ENCODE measurements at places on chromosomes 13 and 19. TPM values are rescaled to one million over a fixed set of nuclear protein-coding genes. Genes with fewer than 3 reads are reported as not detected.

The PDX1 gene
- not detected for total RNA-seq

GRCh38 chr13:89066868-89067466 is 1395.8 kb downstream of the SLITRK5 start:
- no peak for DNase-seq
- H3K27me3 ChIP-seq = no peaks in the 10 kb centered on the region
- no peaks in the 10 kb centered on the region for H3K36me3 ChIP-seq
- no peaks in the 10 kb centered on the region for H3K4me1 ChIP-seq

The ZFP14 gene
- total RNA-seq = 2.3 TPM

The KLK2 gene
- not detected for total RNA-seq

DNA sequence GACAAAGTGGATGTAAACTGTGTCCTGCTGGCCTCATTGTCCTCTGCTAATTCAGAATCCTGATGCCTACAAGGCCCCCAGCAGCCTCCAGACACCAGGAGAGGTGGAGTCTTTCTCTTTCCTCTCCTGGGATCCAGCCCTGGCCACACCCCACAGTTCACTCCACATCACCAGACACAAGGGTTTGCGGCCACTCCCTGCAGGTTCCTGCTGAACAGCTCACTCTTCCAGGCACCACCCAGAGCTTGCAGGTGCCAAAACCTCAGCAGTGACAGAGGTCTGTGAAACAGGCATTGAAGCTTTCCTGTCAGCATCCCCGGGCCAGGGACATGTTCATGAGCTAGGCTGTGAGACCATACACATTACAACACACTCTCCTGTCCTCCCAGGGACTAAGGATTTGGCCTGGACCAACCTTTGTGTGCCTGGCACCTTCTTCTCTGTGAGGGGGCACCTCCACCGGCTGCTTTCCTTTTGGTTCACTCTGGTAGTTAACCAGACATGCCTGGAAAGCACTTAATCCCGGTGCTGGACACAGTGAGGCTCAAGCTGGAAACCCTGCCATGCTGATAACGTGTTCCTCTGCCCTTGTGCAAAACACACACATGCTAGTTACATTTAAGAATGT is 11.1 kb upstream of the ATP12A start:
- H3K27me3 ChIP-seq = peaks cover 8% of the 10 kb centered on the region
- H3K4me1 ChIP-seq = peaks cover 10% of the 10 kb centered on the region
- DNase-seq = no peak
- H3K36me3 ChIP-seq = no peaks in the 10 kb centered on the region
- H3K4me3 ChIP-seq = no peak overlapping the region

GRCh38 chr19:39582442-39582841 is 19.9 kb upstream of the LGALS13 start:
- H3K27me3 ChIP-seq = peaks cover 41% of the 10 kb centered on the region
- H3K36me3 ChIP-seq = peaks cover 3% of the 10 kb centered on the region
- no peak overlapping the region for H3K27ac ChIP-seq
- H3K4me1 ChIP-seq = no peaks in the 10 kb centered on the region

The MIA gene
- total RNA-seq = not detected

The MYPOP gene
- 6.8 TPM for total RNA-seq

DNA sequence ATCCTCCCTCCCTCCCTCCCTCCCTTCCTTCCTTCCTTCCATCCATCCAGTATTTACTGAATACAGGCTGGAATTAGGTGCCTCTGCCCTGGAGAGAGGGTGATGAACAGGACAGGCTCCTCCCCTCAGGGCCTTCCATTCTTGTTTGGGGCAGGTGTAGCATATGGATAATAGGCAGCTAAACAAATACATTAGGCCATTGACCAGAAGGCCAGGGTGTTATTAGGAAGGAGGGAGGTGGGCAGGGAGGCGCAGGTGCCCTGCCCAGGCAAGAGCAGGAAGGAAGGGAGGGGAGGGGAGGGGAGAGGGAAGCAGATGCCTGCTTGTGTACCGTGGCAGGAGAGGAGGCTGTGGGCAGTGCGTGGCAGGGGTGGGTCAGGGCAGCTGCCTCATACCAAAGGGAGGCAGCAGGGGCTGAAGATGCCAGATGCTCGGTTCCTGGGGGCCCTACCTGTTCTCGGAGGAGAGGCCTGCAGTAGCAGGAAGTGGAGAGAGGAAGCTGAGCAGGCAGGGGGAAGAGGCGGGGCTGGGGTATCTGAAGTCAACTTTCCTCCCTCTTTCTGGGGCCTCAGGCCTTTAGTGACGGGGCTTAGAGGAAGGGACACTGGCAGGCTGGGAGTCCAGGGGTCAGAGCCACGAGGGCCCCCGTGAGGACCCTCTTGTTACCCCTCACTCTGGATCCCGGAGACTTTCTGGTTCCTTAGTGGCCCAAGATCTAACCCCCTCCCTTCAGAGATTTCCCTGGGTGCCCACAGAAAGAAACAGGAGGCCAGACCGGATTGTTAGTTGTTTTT is at the start of gene RINL:
RINL (minus strand) TSS at position 495 of the 794 bp plus-strand sequence. CDS start 1,533 bp downstream, outside the sequence.
- no peaks in the 10 kb centered on the region for H3K27me3 ChIP-seq
- H3K4me3 ChIP-seq = peak within 1 kb of the TSS; percentile 98
- H3K27ac ChIP-seq = peak within 1 kb of the TSS; percentile 99
- H3K4me1 ChIP-seq = peaks cover 33% of the 10 kb centered on the region
- peaks cover 11% of the 10 kb centered on the region for H3K36me3 ChIP-seq

DNA sequence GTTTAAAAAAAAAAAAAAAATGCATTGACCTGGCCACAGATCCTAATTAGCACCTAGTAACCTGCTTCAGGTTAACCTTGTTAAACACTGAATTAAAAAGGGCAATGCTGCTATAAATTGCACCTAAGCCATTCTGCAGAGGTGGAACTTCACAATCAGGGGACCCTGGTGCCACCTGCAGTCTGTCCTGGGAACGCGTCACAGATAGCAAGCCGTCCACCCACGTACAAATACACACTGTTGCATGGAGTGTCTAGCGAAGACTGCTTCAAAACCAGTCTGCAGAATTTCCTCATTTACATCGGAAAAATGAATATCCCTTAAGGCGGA is 169.3 kb downstream of the COL4A1 start:
- H3K27me3 ChIP-seq = peaks cover 41% of the 10 kb centered on the region
- H3K4me1 ChIP-seq = peaks cover 10% of the 10 kb centered on the region
- DNase-seq = peak; percentile 45
- H3K36me3 ChIP-seq = no peaks in the 10 kb centered on the region

GRCh38 chr19:21851596-21852345 is 15.8 kb upstream of the ZNF43 start:
- H3K4me3 ChIP-seq = peak overlapping the region; percentile 90
- no peaks in the 10 kb centered on the region for H3K27me3 ChIP-seq
- peaks cover 25% of the 10 kb centered on the region for H3K36me3 ChIP-seq
- H3K27ac ChIP-seq = peak overlapping the region; percentile 83

The WDR18 gene
- total RNA-seq = 73.3 TPM

DNA sequence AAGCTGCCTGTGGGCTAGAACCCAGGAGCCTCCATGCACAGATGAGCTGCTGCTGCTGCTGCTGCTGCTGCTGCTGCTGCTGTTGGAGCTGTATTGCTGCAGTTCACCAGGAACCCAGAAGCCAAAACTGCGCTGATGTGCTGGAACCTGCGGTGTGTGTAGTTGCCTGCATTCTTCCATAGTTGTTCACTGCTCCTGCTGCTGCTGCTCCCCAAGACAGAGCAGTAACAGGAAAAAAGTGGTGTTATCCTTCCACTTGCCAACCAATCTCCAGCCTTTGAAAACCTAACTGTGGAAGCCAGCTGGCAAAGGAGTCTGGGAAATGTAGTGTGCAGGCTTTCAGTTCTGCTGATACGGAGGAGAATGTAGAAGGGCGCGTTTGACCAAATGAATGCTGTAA is 37.9 kb downstream of the ARHGAP35 start:
- no peak overlapping the region for H3K4me3 ChIP-seq
- no peak overlapping the region for H3K27ac ChIP-seq
- H3K4me1 ChIP-seq = peaks cover 48% of the 10 kb centered on the region
- no peaks in the 10 kb centered on the region for H3K27me3 ChIP-seq
- no peaks in the 10 kb centered on the region for H3K36me3 ChIP-seq

- DNase-seq = peak; percentile 67
- H3K4me3 ChIP-seq = peak overlapping the region; percentile 80
- peaks cover 37% of the 10 kb centered on the region for H3K36me3 ChIP-seq
- peak overlapping the region; percentile 91 for H3K27ac ChIP-seq
- H3K4me1 ChIP-seq = peaks cover 22% of the 10 kb centered on the region
- no peaks in the 10 kb centered on the region for H3K27me3 ChIP-seq
Measured at GRCh38 chr19:52536448-52536800, 9.0 kb downstream of the ZNF808 start.

GRCh38 chr19:40716031-40716481 is 630 bp downstream of the COQ8B start:
- H3K27me3 ChIP-seq = no peaks in the 10 kb centered on the region
- H3K4me1 ChIP-seq = peaks cover 53% of the 10 kb centered on the region

The ZNF525 gene
- 19.9 TPM for total RNA-seq

- no peaks in the 10 kb centered on the region for H3K4me1 ChIP-seq
- peak; percentile 10 for DNase-seq
Measured at GRCh38 chr19:23075031-23075733, 41.6 kb upstream of the ZNF730 start.

- peaks cover 15% of the 10 kb centered on the region for H3K4me1 ChIP-seq
- H3K4me3 ChIP-seq = no peak within 1 kb of the TSS
- H3K27ac ChIP-seq = no peak within 1 kb of the TSS
- peaks cover 3% of the 10 kb centered on the region for H3K36me3 ChIP-seq
- peak; percentile 86 for DNase-seq
Measured at GRCh38 chr19:1000095-1000494, at the start of gene GRIN3B. TSS of gene GRIN3B (plus strand) at chr19:1000419. CDS start at chr19:1000438, 19 bp downstream.

GRCh38 chr19:44345959-44346358 is 10.5 kb downstream of the ZNF112 start:
- DNase-seq = no peak
- H3K4me1 ChIP-seq = no peaks in the 10 kb centered on the region
- no peak overlapping the region for H3K27ac ChIP-seq
- H3K27me3 ChIP-seq = no peaks in the 10 kb centered on the region
- H3K4me3 ChIP-seq = no peak overlapping the region

- H3K27me3 ChIP-seq = no peaks in the 10 kb centered on the region
- H3K27ac ChIP-seq = peak overlapping the region; percentile 84
- peak overlapping the region; percentile 40 for H3K4me3 ChIP-seq
- peaks cover 80% of the 10 kb centered on the region for H3K4me1 ChIP-seq
Measured at GRCh38 chr19:49557641-49558325, 22.6 kb downstream of the NOSIP start.

The DIRAS1 gene
- total RNA-seq = 0.31 TPM

GRCh38 chr19:30900051-30900450 is 449.2 kb downstream of the TSHZ3 start:
- H3K27ac ChIP-seq = no peak overlapping the region
- no peaks in the 10 kb centered on the region for H3K36me3 ChIP-seq
- H3K27me3 ChIP-seq = peaks cover under 1% of the 10 kb centered on the region
- no peak overlapping the region for H3K4me3 ChIP-seq
- DNase-seq = no peak

The PEAK3 gene
- not detected for total RNA-seq

The SIGLEC6 gene
- not detected for total RNA-seq

The KANK3 gene
- total RNA-seq = 2.3 TPM

- peaks cover 18% of the 10 kb centered on the region for H3K27me3 ChIP-seq
- DNase-seq = peak; percentile 79
- no peak overlapping the region for H3K27ac ChIP-seq
- peaks cover under 1% of the 10 kb centered on the region for H3K4me1 ChIP-seq
- no peaks in the 10 kb centered on the region for H3K36me3 ChIP-seq
Measured at GRCh38 chr13:27359199-27359821, 65.1 kb upstream of the GTF3A start.

- peaks cover 13% of the 10 kb centered on the region for H3K4me1 ChIP-seq
- no peaks in the 10 kb centered on the region for H3K27me3 ChIP-seq
- no peak overlapping the region for H3K27ac ChIP-seq
- peaks cover 6% of the 10 kb centered on the region for H3K36me3 ChIP-seq
Measured at GRCh38 chr19:9782338-9782737, 13.8 kb upstream of the ZNF846 start.

GRCh38 chr13:100987948-100988347 is 313.4 kb upstream of the TMTC4 start:
- H3K36me3 ChIP-seq = no peaks in the 10 kb centered on the region
- H3K27ac ChIP-seq = no peak overlapping the region
- DNase-seq = no peak
- H3K27me3 ChIP-seq = peaks cover 10% of the 10 kb centered on the region

- H3K36me3 ChIP-seq = no peaks in the 10 kb centered on the region
- no peak overlapping the region for H3K27ac ChIP-seq
Measured at GRCh38 chr13:101346942-101347728, 69.2 kb downstream of the NALCN start.

DNA sequence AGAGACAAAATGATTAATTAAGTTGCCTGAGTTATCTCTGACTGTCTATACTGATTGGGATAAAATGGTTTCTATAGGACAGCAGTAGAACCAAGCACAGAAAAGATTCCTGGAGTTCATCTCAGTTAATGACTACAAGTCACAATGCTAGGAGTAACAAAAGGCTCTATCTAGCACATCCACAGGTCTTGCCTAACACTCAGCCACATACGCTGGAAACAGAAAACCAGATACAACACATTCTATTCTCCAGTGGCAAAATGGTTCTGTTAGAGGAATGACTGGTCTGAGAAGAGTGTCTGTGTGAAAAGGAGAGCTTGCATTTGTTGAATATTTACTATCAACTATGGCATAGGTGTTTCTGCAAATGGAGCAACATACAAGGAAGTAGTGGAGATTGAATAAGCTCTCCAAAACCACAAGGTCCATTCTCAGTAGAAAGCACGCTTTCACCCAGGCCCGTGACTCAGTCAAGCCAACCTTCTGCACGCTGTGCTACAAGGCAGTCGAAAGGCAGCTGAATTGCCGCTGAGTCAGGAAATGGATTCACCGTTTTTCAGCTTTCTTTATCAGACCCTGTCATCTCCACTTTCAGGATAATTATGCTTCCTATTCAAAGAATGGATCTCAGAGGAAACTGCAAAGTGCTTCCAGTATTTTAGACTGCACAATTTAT is 761.5 kb downstream of the EFNB2 start:
- no peaks in the 10 kb centered on the region for H3K4me1 ChIP-seq
- no peak overlapping the region for H3K27ac ChIP-seq
- H3K4me3 ChIP-seq = no peak overlapping the region
- H3K27me3 ChIP-seq = no peaks in the 10 kb centered on the region
- peak; percentile 11 for DNase-seq

DNA sequence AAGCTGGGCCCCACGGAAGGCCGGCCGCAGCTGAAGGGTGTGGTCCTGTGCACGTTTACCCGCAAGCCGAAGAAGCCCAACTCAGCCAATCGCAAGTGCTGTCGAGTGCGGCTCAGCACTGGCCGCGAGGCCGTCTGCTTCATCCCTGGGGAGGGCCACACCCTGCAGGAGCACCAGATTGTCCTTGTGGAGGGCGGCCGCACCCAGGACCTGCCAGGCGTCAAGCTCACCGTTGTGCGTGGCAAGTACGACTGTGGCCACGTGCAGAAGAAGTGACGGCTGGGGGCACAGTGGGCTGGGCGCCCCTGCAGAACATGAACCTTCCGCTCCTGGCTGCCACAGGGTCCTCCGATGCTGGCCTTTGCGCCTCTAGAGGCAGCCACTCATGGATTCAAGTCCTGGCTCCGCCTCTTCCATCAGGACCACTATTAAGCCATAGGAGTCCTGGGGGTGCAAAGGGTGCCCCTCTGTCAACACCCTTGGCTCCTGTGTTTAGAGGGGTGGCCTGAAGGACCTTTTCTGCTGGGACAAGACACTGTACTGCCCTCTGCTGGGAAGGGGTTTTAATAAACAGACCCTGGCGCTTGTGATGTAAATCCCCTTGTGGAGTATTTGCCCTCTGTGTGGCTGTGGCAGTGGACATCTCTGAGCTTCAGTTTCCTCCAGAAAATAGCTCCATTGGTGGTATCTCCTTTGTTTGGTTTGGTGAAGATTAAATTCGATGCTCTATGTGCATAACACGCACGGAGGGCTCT is 1.9 kb downstream of the MRPS12 start:
- H3K36me3 ChIP-seq = peaks cover 27% of the 10 kb centered on the region
- H3K27ac ChIP-seq = no peak overlapping the region
- peak overlapping the region; percentile 28 for H3K4me3 ChIP-seq
- peaks cover 34% of the 10 kb centered on the region for H3K4me1 ChIP-seq
- H3K27me3 ChIP-seq = no peaks in the 10 kb centered on the region

All from activated CD4-positive, alpha-beta memory T cell treated with anti-CD3 and anti-CD28 coated beads for 36 hours (primary cell).